ENCODE measurements at places on chromosomes 4 and X.

GRCh38 chrX:57643698-57644097, 36.4 kb downstream of the NLRP2B start:
- no peak for DNase-seq

DNA sequence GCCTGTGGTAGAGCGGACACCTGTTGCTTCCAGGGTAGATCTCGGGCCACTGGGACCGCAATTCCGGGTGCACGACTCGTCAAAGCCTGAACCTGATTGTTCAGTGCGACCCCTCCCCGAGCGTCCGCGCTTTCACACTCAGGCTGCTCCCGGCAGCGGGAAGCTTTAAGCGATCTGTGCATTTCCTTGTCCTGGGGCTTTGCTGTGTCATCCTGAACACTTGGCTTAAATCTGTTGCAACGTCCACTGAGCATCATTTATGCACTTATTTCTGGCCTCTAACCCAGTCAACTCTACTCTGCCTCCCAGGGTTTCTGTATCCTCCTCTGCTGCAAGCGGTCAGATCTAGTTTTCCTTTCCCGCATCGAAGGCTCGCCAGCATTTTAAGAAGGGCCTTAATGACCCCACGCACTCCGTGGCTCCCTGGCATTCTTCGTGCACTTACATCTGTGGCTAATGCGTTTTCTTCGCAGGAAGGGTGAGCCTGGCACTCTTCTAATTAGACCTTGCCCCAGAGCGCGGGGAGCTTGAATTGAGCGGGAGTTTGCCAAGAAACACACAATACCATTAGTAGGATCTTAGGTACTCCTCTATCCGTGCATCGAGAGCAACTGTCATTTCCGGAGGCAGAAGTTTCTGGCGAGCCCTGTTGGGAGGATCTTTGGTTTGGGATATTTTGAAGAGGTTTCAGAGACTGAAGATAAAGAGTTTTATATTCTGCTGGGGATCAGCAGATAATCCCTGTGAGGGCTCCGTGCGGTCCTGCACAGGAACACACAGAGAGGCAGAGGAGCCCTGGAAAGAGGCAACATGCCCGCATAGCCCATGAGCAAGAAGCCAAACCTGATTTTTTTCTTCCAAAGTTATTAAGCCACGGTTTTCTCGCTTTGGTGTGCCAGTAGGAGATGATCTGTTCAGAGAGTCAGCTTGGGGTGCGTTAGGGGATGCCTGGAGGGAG, 654 bp upstream of the DDIT4L start:
- no peak for DNase-seq

- no peak for DNase-seq
Observed at GRCh38 chrX:40835526-40835925, 100.2 kb upstream of the MED14 start.

- no peak for DNase-seq
Observed at GRCh38 chr4:169931964-169932363, 94.2 kb downstream of the MFAP3L start.

- no peak for DNase-seq
Observed at GRCh38 chr4:71833232-71833900, 49.5 kb upstream of the GC start.

DNA sequence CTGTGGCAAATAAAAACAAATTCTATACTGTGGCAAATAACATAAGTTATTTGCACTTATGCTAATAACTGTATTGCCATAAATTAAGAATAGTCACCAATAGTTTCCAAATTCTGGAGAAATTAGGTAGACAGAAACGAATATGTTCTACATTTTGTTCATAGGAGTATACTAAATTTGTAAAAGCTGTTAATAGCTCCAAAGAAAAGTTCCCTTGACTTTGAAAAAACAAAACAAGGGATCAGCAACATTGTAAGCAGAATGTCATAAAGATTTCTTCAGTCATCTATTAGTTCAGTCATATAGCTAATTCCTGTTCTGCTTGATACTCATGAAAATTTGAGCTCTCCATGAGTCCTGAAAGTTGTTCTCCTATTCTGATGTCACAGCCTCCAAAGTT, 1472.8 kb downstream of the C4orf33 start:
- DNase-seq, result no peak

- DNase-seq, result peak; percentile 95
Observed at GRCh38 chr4:113467581-113467980, 294.0 kb downstream of the CAMK2D start.

DNA sequence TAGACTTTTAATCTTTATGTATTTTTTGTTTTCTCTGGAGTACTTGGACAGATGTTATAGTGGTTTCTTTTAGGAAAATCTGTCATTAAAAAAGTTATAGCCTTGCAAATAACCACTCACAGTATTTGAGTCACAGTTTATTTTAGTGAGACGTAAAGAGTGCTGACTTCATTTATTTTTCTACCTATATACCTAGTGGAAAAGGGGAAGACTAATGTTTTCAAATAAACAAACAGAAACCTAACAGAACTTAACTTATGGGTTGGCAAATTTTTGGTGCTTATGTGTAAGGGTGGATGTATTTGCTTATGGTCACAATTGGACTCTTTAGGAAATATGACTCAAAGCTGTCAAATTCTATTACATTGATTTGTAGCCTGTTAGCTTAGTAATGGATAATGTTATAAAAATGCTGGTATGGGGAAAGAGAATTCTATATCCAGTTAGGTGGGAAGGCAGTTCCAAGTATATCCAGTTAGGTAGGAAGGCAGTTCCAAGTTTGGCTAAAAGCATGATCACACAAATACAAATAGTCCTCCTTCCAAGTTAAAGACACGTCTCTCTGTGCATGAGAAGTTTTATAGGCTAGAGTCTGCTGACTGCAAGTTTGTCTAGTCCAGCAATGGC, 61.9 kb downstream of the SLC9A6 start:
- no peak for DNase-seq

DNA sequence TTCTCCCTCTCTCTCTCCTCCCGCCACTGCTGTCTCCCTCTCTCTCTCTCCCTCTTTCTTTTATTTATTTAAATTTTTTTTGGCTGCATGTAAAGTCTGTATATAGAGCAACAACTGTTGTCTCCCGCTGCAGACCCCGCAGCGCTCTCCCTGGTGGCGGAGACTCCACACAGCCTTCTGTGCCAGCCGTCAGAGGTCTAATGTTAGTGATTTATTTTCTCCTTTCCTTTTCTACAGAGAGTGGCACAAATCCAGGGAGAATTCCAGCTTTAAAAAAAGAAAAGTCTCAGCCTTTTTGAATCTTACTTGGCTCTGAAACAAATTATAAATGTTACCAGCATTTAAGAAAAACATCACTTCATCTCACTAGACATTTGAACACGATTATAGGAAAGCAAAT, 106.2 kb downstream of the FAM9B start:
- no peak for DNase-seq

- DNase-seq, result peak; percentile 89
Observed at GRCh38 chr4:184417802-184418511, 56.4 kb downstream of the IRF2 start.

DNA sequence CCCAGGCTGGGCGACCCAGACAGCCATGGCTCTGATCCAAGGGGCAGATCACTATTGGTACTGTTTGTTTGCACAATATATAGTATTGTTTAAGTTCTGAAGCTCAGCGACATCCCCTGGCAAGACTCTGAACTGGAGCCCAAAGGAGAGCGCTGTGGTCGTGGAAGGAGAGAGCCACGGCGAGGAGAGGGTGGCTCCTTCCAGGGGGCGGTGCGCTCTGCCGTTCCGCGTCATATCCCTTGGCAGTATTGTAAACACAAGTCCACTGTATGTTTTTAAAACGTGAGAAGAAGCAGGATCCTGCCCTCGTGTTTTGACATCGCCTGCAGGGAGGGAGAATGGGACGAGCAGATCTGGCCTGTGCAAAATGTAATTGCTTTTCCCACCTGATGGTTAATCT, 185.5 kb downstream of the RAB28 start:
- no peak for DNase-seq

DNA sequence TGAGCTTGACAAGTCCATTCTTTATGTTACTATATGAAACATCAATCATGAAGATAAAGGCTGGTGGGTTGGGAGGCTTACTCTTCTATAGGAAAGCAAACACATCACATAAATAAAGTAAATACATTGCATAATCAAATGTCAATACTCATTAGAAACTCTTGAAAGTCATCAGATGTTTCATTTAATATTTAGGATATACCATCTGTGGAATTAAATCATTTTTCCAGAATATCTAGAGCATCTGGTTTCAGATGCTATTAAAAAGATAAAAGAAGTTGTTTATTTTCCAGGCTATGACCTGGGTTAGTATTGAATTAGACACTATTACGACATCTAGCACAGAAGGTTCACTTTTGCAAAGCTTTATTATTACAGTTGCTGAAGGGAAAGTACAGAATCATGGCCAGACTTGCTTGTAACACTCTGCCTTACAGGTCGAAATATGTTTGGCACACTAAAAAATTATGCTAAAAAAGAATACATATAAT, 72.6 kb downstream of the METTL14 start:
- DNase-seq, result peak; percentile 88

GRCh38 chrX:77447653-77448569, 722 bp downstream of the FGF16 start:
- no peak for DNase-seq

DNA sequence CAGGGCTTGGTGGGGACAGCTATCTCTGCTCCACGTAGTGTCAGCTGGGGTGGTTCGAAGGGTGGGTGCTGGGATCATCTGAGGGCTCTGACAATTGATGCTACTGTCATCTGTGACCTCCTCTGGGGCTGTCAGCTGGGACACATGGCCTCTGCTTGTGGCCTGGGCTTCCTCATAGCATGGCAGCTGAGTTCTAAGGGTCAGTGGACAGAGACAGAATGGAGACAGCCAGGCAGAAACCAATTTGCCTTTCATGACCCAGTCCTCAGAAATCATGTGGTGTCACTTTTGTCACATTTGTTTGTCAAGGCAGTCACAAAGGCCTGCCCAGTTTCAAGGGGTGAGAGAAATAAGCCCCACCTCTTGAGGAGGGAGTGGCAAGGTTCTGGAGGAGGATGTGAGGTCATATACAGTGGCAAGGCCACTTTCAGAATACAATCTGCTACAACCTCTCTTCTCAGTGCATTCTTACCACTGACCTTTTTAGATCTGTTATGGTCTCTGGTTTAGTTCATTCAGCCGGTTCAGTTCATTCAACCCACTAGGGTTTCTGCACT, 103.6 kb upstream of the BCOR start:
- no peak for DNase-seq

GRCh38 chr4:53194727-53195126, 171.1 kb downstream of the SCFD2 start:
- no peak for DNase-seq

DNA sequence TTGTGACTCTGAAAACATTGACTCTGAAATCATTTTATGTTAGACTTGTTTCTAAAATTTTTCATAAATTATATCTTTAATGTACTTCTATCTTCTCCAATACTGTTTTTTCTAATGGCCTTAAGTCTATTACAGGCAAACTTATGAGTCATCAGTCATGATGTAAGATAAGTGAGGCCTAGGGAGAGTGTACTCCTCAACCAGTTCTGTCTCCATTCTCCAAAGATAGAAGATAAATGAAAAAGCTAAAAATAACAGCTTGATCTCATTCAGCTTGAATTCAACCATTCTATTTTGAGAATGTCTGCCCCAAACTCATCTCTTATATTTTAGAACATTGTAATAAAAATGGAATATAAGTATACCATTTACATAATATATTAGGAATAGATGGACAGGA, 34.5 kb downstream of the STBD1 start:
- DNase-seq, result peak; percentile 61

DNA sequence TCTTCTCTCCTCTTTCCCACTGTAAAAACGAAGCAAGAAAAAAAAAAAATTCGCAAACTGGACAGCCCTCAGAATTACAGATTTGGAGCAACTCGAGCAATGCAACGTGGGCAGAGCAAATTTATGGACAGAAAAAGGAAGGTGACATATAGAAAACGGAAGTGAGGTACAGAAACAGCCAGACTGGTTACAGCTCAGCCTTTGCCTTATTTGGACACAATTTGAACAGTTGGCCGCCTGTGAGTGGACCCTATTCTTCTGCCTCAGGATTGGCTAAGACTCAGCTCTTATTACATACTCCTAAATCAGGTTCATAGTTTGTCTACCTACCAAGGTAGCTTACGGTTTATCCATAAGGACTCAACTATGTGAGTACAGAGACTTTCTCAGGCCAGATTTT, 98.8 kb downstream of the SOWAHB start:
- no peak for DNase-seq

DNA sequence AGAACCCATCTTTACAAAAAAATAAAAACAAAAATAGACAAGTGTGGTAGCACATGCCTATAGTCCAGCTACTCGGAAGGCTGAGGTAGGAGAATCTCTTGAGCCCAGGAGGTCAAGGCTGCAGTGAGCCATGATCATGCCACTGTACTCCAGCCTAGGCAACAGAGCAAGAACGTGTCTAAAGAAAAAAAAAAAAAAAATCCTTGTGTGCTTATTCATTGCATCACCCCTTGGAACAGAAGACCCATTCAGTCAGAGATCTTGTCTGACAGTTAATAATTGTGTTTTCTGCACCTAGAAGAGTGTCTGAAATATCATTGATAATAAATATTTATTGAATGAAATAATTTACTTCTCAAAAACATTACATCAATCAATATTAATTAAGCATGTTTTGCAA, 97.4 kb upstream of the TBL1X start:
- no peak for DNase-seq

DNA sequence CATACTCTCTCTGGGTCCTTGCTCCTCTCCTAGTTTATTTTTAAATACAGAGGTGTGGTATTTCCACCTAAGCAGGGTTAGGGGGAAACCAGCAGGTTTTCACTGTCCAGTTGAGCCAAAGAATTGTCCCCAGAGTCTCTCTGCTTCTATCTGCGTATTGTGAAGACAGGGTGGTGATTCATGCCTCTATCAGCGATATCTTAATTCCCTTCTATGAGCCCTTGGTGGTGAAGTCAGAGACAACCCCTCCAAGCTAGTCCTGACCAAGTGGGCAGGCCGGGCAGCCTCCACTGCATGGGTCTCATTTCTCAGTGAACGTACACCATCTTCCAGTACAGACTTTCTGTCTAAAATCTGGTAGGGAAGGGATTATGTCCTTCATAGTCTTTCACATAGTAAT, 100.5 kb upstream of the GPR34 start:
- no peak for DNase-seq

GRCh38 chr4:105415281-105415744, 58.5 kb downstream of the PPA2 start:
- no peak for DNase-seq

- DNase-seq, result no peak
Observed at GRCh38 chr4:71141125-71141524, 147.7 kb downstream of the DCK start.

GRCh38 chr4:85738721-85739120, 263.8 kb downstream of the ARHGAP24 start:
- peak; percentile 74 for DNase-seq

GRCh38 chr4:9976781-9977180, 44.5 kb downstream of the SLC2A9 start:
- DNase-seq, result no peak

GRCh38 chrX:31181377-31182000, 109.6 kb upstream of the FTHL17 start:
- no peak for DNase-seq

DNA sequence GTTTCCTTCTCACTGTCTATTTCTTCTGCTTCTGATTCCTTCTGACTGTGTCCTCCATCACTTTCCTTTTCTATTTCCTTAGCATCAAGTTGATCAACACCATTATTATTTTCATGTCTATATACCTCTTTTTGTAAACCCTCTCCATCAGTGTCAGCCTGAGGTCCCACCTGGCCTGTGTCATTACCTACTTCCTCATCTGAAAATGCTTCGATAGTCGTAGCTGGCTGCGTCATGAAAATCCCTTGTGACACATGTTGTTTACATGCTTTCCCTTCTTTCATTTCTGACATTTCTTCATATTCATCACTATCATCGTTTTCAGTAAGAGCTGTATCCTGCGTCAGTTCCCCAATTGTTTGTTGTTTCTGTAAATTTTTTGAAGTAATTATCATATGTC, 39.6 kb downstream of the RPGR start:
- no peak for DNase-seq

All from LHCN-M2 (cell line).